Neuronal stem cell (in vitro differentiated cells): ENCODE measurements at places on chromosomes 3 and 15.

- DNase-seq, result no peak
These were observed 473.6 kb downstream of the FOXP1 start for GRCh38 chr3:71109977-71110285.

GRCh38 chr3:1787094-1787493 is 311.6 kb upstream of the CNTN4 start:
- no peak for DNase-seq

- no peak for DNase-seq
These were observed 22.8 kb downstream of the STRIT1 start for GRCh38 chr3:155270485-155271342.

DNA sequence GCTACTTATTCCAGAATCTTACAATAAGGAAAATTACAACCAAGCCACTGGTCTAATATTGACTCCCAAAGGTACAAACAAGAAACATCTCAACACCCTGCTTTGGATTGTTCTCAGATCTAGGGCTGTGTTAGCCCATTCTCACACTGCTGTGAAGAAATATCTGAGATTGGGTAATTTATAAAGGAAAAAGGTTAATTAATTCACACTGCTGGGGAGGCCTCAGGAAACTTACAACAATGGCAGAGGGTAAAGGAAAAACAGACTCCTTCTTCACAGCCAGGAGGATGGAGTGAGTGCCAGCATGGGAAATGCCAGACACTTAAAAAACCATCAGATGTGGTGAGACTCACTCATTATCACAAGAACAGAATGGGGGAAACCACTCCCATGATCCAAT is 208.3 kb downstream of the ULK4 start:
- DNase-seq, result no peak

DNA sequence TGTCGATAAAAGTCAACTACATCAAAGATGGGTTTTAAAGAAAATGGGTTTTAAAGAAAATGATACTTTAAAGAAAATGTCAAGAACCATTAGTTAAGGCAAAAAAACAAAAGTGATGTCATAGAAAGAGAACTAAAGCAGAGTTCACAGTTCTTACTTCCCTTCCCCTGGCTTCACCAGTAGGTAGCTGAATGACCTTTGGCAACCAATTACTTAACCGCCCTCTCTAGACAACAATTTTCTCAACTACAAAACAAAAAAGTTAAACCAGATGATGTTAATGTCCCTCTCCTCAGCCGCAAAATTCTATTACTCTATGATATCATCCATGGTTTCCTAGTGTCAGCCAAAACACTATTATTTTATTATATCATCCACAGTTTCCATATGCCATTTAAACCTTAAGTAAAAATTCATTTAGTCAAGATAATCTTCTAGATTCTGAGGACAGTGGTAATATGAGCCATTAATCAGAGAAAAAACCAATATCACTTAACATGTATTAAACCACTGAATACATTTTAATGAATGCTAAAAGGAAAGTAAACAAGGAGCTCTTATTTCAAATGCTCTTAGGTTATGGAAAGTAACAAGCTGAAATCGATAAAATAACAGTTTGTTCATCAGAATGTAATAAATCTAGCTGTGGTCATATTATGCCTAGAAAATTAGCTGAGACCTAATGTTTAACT is 13.1 kb downstream of the RYK start:
- DNase-seq, result no peak
